Activated CD4-positive, CD25-positive, alpha-beta regulatory T cell treated with anti-CD3 and anti-CD28 coated beads, Interleukin-2, amount 50 U/mL, for 16 hours (primary cell): ENCODE measurements at places on chromosomes 7 and 10.

DNA sequence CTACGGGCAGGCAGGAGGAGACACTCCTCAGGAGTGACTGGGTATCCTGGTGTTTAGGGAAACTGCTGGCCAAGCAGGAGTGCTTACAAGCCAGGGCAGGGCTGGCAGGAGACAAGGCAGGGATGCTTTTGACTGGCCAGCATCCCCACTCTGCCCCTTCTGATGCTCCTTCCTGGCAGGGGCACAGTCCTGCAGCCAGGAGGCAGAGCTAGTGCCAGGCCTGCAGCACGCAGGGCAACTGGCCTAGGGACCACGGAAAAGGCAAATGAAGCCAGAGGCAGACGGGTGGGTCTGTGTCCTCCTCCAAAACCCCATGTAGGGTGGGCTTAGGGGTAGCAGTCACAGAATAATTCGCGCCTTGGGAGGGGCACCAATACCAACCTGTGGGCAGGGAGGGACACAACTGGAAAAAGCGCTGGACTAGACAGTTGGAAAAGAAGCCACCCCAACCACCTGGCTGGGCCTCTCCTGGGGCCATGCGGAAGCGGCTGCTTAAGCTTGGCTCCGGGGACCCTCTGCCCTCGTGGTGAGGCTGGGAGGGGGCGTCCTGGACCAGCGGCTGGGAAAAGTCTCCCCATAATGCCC, 4.8 kb downstream of the IMPDH1 start:
- DNase-seq = no peak

GRCh38 chr7:106978425-106979420, 65.8 kb upstream of the PRKAR2B start:
- DNase-seq = no peak

GRCh38 chr10:100731407-100732240, 13.8 kb upstream of the PAX2 start:
- no peak for DNase-seq

DNA sequence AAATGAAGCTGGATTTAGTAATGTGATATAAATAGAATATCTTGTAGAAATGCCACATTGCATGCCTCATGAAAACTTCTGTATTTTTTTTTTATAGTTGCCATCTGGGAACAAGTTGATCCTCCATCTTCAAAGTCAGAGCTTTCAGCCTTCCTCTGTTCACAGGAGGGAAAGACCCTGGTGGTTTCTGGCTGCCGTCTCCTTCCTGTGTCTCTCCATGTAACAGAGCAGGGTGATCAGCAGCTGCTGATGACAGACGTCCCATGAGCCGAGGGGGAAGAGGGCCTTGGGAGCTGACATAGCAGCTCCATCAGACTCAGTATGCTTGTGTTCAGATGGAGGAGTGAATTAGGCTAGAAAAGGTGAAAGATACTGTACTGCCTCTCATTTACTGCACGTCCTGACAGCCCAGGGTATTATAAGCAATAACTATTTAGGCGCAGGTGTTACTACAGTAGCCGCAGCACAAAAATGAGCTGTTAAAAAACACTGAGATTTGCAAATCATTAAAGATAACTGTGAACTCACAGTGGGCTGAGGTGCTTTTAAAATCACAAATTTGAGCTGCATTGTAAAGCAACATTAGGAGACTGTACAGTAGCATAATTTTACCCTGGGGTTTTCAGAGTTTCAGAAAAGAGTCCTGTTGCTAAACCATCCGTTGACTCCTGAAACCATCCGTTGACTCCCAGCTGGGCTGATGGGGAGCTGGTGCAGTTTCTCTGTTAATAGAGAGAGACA, 103.3 kb downstream of the CFAP58 start:
- no peak for DNase-seq

DNA sequence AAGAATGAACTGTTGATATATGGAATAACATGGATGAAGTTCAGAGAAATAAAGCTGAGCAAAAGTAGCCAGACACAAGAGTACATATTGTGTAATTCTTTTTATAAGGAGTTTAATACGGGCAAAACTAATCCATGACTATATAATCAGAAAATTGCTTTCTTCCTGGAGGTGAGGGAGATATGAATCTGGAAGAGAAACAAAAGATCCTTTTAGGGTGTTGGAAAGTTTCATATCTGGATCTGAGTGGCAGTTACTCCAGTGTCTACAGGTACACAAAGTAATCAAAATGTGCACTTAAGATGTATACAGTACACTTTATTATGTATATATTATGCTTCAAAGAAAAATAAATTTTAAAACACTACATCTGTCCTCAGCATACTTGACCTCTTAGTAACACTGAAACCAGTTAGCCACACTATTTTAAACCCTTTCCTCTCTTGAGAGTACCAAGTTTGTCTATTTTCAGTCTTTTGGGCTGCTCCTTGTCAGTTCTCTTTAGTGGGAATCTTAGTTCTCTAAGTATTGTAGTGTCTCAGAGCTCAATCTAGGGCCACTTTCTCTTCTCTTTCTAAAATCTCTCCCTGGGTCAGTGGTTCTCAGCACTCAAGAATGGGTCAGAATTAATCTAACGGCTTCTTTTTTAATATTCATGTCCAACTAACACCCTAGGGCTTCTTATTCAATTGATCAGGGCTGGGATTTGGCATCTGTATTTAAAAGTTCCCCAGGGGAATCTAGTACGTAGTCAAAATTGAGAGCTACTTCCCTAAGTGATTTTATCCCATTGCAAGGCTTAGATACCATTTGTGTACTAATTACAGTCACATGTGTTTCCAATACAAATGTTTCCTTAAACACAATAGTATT, 4.3 kb upstream of the LIPF start:
- no peak for DNase-seq

- DNase-seq = no peak
Observed at GRCh38 chr7:14841869-14842268, 60.7 kb downstream of the DGKB start.

DNA sequence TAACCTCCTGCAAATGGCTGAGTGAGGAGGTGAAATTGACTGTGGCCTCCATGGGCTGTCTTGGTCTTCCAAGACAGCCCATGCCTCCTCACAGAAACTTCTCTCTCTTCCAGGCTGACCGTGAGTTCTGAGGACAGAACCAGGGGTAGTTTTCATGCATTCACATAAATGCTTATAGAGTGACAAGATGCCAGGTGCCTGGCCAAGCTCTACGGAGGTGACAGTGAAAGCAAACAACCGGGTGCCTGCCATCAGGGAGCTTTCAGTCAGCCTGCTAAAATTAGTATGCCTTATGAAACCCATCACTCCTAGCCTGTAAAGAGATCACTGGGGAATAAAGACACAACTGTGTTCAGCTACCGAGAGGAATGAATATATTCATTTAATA, 919 bp upstream of the RHOBTB1 start:
- no peak for DNase-seq

GRCh38 chr10:101814466-101815071, 3.7 kb downstream of the OGA start:
- no peak for DNase-seq
